Hematopoietic multipotent progenitor cell treated with erythropoietin and hydrocortisone succinate and interleukin-3 and kit ligand, for 8 days (in vitro differentiated cells): ENCODE measurements at places on chromosomes 2 and 18.

DNA sequence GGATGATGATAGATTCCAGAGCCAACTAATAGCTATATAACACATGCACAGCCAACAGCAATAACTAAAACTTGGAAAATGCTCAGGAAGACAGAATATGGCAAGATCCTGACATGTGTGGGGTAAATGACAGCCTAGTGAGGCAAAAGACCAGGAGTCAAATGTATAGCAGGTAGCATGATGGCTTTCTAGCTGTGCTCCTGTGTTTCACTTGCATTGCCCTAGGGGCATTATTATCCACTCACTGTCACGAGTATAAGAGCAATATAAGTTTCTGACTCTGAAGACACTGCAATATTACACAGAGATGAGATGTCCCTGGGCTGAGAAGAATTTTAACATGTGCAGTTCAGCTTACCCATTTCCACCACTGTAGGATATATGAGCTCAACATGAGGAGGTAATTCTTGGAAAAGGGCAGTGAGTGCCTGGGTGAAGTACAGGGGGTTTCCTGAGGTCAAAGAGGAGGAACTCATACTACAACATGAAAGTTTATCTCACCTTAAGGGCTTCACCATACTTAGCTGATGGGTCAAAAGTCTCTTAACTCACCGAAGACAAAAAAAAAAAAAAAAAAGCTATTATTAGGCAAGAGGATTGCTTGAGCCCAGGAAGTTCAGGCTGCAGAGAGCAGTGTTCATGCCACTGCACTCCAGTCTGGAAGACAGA lies 1385.6 kb upstream of the SLC39A10 start:
- DNase-seq, result no peak

DNA sequence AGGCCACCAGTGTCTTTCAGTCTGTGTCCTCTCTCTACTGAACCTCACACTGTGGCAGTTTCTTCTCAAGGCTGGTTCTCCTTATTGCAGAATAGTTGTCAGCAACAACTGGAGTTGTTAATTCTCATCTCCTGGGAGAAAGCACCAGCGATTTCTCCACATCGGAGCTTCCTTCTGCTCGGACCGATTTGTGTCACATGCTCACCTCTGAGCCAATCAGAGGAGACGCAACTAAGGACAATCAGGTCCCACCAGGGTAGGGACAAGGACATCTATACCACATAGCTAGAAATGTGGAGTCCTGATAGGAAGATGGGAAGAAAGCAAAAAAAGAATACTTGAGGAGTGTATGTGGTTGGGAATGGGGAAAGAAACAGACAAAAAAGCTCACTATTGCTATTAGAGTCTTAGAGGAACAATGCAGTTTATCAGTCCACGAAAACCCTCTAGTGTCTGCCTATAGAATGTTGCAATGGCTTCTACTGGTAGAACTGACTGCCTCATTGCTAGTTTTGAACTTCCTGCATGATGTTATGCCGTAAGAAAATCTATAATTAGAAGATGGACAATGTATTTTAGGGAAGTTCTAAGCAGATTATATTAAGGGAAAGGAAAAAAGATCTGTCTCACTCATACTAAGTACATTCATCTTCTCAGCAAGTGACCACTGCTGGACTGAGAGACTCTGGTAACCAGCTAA lies 169.7 kb downstream of the CDCA7 start:
- no peak for DNase-seq

- no peak for DNase-seq
Observed at GRCh38 chr2:234249873-234250272, 199.4 kb downstream of the SPP2 start.

DNA sequence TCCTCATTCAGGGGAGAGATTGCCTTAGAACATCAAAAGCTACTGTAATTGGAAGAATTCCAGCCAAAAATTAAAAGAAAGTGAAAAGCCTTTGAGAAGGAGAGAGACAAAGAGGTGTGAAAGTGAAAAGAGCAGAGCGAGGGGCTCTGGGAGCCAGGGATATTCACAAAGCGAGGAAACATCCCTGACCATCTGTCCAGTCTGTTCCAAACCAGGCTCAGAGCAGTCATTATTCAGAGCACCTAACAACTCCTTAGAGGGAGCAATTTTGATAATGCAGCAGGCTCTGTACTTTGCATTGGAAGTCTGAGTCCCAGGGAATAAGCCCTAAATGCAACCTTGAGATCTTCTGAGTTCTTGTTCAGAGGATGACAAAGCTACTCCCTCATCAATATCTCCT lies 119.1 kb upstream of the LYPD1 start:
- DNase-seq, result no peak

DNA sequence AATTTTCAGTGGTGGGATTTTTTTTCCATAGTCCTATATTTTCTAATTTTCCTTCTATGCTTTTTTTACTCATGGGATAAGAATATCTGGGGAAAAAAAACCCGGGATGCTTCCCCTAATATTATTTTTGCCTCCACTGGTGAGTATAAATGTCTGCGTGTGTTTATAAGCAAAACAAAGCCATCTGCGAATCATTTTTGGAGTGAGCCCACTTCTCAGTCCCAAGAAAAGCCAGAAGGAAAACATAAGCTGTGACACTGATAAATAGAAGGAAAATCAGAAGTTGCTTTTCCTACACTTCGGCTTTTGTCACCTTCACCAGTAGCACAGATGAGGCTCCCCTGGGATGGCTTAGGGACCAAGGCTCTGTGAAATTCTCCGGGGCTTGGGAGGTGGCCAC lies 134.7 kb upstream of the PID1 start:
- no peak for DNase-seq

GRCh38 chr18:29034113-29034856 lies 857.4 kb upstream of the CDH2 start:
- no peak for DNase-seq

DNA sequence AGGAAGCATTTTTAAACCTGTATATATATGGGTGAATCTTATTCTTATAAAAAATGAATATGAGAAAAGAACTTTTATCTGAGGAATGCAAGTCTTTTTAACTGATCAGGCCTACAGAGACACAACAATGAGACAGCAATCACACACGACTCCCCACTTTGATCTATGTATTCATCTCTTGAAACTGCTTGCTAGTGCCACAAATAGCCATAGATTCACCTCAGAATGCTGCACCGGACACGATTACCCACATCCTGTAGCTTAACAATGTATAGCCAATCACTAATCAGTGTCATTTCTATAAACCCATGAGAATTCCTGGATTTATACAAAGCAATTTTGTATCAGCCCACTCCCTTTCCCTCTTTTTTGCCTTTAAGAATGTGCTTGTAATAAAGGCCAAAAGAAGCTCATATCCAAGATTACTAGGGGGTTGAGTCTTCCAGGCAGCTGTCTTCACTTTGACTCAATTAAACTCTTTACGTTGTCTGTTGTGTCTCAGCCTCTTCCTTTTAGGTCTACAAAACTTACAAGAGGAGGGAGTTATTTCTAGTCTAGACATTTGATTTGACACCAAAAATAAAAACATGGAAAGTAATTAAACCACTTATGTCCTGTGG lies 94.9 kb downstream of the MBD2 start:
- DNase-seq, result no peak

DNA sequence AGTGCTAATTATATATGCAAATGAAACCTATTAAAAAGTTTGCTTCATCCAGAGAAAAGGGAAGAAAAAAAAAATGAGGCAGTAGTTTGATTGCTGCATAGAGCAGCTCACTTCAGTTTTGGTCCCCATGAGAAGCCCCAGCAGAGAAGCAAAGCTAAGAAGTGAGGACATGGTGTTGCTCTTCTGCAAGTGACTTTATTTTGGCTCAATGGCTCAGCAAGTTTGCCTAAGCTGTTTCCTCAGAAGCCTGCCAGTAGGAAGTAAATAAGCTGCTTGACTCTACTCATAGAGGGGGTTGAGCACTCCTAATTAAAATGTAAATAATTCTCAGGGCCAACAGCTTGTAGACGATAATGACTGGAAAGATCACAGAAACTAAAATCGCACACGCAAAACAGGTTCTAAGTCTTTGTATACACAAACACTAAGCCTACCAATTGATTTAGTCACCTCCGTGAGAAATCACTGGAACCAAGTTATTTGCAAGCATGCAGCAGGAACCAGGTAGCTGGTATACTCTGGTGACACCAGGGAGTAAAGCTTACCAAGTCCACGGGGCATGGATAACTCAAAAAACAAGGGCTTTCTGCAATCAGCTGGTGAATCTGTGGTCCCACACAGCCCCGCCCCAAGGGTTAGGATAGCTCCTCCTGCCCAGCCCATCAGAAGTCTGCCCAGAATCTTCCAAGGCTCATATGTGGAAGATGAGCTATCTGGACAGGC lies 39.7 kb upstream of the NABP1 start:
- DNase-seq, result peak; percentile 11

DNA sequence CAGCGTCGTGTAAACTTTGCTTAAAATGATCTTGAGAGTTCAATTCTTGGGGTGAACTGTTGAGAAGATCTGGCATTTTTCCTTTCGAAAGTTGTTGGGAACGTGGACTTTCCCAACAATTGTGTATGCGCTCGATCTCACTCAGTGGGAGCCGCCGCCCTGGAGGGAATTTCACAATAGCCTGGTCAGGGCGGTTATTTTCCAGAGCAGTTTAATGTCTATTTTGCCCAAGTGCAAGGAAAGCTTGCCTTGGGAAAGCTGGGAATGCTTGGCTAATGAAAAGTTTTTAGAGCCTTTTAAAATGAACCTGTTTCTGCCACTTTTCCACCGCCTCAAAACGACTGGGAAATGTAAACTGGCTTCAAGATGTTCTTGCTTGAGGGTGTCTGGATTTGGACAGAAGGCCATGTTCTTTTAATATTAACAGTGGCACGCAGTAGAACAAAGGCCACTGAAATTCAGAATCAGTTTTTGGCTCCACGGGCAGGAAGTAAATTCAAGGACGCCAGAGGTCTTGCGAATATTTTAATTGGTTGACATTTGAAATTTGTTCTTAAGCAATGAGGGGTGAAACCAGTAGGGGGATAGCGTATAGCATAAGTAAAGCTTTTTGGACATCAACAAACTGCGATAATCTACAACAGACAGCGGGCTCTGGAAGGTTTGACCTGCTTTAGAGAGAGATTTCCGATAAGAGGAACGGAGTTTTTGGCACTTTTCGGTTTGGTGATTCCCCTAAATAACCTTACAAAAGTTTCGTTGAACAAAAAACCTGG lies 1.2 kb downstream of the CFLAR start:
- DNase-seq, result peak; percentile 96

GRCh38 chr2:191862156-191862775 lies 15.4 kb upstream of the CAVIN2 start:
- no peak for DNase-seq

GRCh38 chr18:13126966-13127598 lies 91.5 kb upstream of the LDLRAD4 start:
- DNase-seq, result no peak

DNA sequence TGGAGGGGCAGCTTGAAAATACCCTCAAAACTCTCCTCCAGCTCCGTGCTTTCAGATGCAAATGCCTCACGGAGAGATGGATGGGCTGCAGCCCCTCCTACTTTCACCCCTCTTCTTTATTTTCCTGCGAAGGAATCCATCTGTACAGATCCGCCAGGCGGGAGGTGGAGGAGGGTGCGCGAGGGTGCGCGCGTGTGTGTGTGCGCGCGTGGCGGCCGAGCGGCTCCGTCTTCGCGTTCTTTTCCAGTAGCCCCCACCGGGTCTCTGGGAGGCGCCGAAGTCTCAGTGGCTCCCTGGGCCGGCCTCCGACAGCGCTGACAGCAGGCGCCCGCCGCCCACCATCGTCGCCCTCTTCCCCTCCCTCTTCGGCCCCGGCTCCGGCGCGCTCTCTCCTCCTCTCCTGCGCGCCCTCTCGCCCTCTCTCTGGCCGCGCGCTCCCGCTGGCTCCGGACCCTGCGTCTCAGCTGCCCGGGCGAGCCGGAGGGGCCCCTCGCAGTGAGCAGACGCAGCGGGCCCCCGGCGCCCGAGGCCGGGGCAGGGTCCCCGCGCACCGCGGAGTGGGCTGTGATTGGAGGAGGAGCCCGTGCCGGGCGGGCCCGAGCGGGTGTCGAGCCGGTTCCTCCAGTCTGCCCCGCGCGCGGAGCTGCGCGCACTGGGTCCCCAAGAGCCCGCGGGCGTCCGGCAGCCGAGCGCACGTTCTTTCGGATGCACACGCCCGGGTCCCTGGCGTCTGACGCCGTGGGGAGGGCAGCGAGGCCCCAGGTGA lies at the start of gene CDH7:
Gene CDH7 (plus strand): TSS at position 624 of the 766 bp plus-strand sequence. CDS start 11,831 bp downstream, outside the sequence.
- no peak for DNase-seq

GRCh38 chr2:17375262-17375661 lies 143.0 kb downstream of the RAD51AP2 start:
- DNase-seq, result no peak

DNA sequence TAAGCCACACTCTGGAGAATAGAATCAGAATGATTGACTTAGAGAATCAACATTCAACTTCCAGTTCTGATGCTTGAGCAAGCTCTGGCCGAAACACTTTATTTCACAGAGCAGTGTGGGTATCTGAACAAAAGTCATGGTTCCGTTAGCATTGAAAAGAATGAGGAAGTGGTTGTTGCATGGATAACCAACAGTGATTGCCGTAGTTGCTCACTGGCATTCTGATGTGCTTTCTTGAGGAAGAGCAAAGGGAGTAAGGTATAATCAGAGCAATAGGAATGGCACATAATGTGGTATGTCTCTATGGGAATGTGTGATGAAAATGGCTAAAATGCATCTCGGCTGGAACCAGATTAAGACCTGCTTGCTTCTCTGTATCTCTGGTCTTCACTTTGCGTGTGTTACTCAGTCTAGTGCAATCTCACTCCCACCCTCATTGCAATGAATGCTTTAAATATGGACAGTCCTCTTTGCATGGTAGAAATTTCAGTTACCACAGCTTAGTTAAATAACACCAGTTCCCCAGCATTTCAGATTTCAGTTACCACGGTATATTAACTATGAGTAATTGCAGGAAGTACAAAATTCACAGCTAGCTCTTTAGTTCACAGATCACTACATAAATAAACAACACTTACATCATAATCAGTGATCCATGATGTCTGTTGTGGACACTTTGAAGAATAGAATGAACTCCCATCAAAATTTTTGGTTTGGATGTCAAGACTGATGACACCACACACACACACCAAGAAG lies 7.8 kb upstream of the RAB12 start:
- no peak for DNase-seq

DNA sequence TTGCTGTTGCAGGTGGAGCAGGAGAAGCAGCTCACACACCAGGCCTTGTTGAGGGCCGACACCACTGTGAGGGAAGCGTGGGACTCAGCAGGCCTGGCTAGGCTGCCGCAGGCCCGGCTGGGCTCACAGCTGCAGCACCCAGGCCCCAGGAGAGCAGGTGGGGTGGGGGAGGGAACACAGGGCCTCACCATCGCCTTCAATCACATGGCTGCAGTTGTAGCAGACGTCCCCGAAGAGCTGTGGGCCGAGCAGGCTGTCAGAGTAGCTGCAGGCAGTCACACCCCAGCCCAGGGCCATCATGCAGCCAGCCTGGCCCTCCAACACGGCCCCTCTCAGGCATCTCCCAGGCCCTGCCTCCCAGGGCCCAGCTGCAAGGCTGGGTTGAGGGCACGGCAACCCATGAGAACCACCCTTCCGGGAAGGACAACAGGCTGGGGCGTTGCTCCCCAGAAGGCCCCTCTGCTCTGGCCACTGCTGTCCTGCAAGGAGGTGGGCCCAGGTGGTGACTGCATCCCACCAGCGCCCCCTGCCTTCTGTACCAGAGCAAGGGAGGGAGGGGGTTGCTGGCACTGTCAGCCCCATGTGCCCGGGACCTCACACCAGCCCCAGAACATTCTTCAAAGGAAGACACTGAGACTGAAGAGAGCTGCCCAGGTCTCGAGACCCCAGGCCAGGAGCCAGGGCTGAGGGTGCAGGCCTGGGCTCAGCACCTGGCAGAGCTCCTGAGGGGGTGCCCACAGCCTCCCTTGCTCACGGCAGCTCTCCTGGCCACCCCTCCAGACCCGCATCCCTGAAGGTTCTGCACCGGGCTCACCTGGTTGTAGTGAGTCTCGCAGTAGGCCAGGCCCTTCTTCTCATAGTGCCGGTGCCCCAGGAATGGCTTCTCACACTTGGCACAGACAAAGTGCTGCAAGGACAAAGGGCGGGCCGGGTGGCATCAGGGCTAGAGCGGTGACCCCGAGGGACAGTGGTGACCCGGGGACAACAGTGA lies 5.6 kb upstream of the GPR17 start:
- DNase-seq, result no peak
